ENCODE measurements at places on chromosomes 7 and 10. TPM values are rescaled to one million over a fixed set of nuclear protein-coding genes. Genes with fewer than 3 reads are reported as not detected.

Gene PRF1
- 0.53 TPM for total RNA-seq

Gene HOXA5
- 9.4 TPM for total RNA-seq

DNA sequence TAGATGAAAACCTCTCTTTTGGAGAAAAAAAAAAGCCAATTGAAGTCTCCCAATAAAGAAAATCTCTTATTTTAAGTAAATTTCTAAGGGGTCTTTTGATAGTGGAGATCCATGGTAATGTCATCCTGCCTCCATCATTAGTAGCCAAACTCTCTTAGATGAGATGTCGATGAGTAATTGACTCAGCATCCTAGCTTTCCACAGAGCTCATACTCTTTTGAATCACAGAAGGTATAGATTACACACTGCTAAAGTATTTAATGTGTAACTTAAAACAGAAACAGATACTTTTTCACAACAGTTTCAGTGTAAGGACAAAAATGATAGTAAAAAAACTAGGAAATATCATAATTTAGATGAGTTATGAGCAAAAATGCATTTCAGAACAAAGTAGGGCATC, 19.4 kb downstream of the MAGI2 start:
- no peak for DNase-seq

Gene PKD1L1
- total RNA-seq = 0.49 TPM

DNA sequence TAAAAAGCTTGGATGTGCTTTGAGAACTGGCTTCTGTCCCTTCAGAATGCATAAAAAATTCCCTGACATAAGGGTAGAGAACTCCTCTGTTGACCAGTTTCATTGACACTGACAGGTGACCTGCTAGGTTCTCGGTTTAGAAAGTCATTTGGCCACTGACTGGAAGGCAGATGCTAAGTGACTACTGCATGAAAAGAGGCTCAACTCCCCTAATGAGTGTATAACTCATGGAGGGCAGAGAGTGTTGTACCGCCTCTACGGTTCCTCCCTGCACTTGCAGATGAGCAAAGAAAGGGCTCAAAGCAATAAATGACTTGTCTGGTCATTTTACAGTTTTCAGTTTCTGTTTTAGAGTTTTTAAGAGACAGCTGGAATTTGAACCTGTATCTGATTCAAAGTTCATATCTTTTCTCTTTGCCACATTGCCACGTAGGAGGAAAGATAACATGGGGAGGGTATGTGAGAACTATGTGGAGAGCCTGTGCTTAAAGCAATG, 2.9 kb upstream of the FGL2 start:
- peak; percentile 85 for DNase-seq

Gene PNLIP
- total RNA-seq = 0.18 TPM

Gene INSYN2A
- total RNA-seq = 0.62 TPM

DNA sequence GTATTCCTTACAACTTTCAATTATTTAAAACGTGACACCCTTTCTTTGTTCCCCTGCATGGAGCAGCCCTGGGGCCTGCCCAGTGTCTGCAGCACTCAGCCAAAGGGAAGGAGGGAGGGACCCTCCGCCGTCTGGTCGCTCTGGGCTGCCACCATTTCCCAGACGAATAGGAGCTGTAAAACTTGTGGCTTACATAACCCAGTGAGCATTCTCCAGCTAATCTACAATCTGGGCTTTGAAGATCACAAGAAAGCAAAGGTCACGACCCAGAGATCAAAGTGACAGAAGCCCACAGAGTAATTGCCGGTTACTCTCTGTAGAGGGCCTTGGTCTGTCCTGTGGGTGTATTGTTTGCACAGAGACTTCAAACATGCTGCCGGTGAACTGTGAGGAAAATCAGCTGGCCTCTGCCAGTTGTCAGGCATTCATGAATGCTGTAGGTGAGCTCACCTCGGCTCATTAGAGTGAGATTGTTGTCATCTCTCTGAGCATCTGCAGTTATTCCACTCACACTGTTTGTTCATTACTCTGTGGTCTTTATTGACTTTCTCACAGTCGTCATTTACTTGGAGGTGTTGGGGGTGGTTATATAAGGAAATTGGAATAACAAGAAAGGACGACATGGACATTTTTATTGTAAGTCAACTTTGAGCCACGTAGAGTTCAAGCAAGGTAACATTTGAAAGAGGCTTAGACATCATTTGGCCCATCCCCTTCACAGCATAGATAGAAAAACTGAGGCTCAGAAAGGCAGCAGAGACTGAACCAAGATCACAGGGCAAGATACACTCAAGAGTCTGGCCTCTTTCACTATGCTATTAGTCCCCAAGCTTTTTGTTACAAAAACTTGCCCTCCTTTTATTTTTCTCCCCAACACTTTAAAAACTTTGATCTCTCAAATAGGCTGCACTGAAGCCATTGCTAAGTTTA, 619.8 kb downstream of the LRMDA start:
- DNase-seq = no peak

DNA sequence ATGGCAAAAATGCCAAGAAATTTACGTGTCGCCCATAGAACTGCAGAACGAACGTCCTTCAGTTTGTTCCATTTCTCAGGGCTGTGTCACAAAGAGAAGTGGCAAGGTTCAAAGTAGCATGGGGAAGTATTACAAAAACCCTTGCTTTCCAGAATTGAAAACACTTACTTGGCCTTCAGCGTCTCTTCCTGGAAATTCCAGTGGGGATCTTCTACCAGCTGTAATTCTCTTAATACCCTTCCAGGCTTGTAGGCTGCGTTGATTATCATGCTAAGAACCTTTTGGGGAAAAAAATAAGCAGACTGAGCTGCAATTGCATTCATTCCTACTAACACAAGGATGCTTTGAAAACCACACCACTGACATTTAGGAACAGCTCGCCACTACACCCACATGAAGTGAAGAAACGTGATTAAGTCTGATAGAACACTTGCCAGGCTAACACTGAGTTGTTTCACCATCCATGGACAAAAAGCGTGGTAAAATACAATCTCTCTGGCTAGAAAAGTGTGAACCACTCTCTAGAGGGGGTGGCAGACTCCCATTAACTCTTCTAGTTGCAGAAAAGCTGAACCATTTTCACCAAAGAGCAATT, 222.3 kb downstream of the SFMBT2 start:
- DNase-seq = peak; percentile 48

Gene MMRN2
- total RNA-seq = 23.1 TPM

- peak; percentile 91 for DNase-seq
Measured at GRCh38 chr10:68332259-68333057, at the start of gene PBLD. TSS of gene PBLD (minus strand) at chr10:68332928. CDS start at chr10:68306844, 26,084 bp downstream.

Gene NKX2-3
- 0.62 TPM for total RNA-seq

Gene WNT8B
- not detected for total RNA-seq

Gene OR6V1
- total RNA-seq = not detected

DNA sequence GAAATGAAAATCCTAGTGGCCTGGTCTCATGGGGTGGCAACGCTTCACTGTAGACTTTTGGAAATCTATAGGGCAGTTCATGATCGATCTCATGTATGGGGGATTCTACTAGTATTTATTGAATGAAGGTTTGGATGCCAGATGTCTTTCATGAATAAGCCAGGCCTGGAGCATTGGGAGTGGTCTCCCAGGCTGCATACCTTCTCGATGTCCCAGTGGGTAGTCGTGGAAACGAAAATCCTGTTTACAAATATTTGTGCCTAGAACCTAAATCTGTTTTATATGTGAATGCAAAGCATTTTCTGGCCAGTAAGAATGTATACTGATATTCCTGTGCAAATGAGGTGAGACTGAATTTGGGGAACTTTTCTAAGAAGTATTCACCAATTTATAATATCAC, 105.0 kb upstream of the C1QL3 start:
- DNase-seq = no peak

Gene SH2D4B
- 0.04 TPM for total RNA-seq

GRCh38 chr7:152145853-152146466, 120.5 kb downstream of the GALNT11 start:
- peak; percentile 26 for DNase-seq

- no peak for DNase-seq
Measured at GRCh38 chr7:112189691-112190090, 16.5 kb downstream of the DOCK4 start.

GRCh38 chr7:28165261-28165660, 15.3 kb downstream of the JAZF1 start:
- DNase-seq = no peak

GRCh38 chr10:955127-955819, 23.8 kb upstream of the LARP4B start:
- no peak for DNase-seq

DNA sequence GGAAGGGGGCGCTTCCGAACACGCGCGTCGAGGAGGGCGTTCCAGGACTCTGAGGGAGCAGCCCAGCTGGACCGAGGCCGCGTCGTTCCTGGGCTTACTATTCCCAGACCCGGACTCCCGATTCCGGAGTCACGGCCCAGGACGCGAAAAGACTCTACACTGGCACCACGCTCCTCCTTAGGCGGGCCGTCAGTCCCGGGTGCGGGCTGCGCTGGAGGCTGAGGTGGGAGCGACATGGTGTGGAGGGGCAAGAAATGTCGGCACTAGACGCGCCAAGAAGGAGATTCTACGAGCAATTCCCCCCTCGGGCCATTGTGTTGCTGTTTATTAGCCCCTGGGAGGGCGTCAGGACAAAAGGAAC, 584 bp upstream of the RUNDC3B start:
- DNase-seq = no peak

Gene ZNF248
- total RNA-seq = 17.2 TPM

DNA sequence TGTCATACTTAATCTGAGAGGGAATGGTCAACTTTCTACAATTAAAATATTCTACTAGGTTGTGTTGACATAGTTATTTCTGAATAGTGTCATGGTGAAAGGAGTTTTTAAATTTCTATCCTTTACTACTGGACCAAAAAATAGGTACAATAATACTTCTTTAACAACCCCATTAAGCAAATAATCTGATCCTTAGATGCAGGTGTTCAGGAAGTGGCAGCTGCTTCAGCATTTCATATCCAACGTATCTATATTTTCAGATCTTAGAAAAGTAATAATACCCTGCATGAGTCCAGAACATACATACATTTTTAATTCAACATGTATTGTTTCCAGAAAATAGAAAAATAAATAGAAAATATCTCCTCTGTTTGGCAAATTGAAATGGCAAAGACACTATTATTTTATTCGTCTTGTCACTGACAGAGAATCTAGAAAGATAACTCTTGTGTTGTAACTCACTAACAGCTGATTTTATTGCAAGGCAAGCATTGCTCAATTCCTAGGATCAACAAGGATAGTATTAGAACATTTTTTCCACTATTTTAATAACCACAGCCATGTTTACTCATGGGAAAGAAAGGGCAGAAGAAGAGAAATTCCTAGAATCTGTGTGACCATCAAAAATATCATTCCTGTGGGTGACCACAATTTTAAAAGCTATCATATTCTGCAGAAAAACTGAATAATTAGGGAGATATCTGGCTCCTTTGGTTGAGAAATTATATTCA, 159.3 kb upstream of the CNTNAP2 start:
- DNase-seq = no peak

DNA sequence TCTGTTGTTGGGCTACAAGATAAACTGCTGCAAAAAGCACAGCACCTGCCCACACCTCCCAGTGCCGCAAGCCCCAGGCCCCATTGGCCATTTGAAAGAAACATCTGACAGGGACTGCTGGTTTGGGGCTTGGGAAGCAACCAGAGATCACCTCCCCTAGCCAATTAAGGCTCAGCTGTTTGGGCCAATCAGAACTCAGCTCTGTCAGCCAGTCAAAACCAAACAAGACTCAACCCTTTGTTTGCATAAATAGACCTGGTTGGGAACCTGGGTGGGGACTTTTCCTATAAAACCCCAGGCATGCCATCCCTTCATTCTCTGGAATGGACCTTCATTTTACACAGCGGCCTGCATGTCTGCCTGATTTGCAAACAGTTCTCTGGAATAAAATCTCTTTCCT, 17.2 kb upstream of the NME8 start:
- DNase-seq = no peak

DNA sequence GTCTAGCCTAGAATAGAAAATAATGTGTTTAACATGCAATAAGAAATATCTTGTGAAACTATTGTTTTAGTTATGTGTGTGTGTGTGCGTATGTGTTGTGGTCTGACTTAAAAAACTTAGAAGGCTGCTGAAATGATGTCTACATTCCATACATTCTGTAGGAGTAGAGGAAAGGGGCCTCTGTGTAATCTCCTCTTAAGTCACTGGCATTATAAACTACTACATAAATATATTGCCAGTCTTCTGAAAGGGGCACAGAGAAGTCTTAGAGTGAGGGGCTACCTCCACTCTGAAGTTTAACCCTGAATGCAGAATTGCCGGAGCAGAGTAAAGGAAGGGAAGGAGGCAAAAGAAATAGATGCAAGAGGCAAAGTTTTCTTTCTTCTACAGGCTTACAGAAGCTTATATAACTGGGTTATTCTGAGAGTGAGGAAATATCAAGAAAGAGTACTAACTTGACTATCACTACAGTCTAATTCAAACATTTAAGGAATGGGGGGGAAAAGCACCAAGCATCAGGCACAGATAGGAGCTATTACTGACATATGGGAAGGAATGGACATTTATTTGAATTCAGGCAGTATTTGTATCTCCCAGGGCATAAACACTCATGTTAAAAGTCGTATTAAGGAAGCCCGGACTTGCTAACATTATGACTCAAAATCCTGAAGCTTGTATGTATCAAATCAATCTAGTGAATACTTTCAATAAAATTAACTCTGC, 75.7 kb downstream of the DNAJC1 start:
- DNase-seq = no peak

DNA sequence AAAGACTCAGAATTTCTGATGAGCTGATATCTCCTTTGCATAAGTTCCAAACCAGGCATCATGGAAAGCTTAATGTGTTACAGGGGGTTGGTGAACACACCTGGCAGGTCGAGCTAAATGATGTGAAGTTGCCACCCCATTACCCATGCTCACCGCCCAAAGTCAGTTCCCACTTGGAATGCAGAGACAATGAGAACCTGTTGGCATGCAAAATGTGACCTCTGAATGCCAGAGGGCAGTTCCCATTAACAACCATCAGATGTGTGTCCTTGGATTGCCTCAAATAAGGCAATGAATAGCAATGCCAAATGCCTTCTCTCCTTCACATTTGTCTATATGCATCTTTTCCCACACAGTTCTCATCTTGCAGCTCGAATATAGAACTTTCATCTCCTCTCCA, 190.7 kb downstream of the CDCA7L start:
- no peak for DNase-seq

Gene IL2RA
- total RNA-seq = not detected

DNA sequence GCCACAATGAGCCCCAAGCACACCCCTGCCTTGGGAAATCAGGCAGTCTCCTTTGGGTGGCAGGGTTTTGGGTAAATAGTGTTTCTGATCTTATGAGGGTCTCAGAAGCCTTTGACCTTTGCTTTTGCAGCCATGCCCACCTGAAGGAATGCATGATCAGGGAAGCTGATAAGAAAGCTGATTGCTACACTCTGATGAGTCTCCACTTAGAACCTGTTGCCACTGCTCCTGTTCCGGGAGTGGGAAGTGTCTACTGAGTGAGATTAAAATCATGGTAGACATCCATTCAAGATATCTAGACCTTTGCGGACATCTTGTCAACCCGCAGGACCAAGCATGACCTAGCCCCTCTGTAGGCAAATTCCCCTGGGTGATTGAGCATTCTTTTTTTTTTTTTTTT, 282.6 kb downstream of the SKIDA1 start:
- no peak for DNase-seq

GRCh38 chr10:132549371-132549770, 11.8 kb downstream of the INPP5A start:
- no peak for DNase-seq
